Nucleus accumbens (tissue), 56 donors: ENCODE measurements at places on chromosomes 5 and 9.

DNA sequence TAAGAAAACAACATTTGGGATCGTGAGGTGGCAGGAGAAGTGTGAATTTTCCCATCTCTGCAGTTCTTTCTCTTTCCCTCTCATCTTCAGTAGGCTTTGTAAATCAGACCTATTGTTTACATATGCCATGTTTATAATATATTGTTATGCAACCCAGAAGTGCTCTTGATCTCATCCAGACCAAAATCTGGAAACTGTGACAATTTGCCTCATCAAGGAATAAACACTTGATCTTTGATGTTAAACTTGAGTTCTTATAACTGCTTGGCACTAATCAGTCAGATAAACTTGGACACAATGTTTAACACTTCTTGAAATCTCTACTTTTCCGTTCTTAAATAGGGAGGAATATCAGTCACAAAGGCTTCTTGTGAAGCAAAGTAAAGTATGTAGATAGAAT, 384.7 kb downstream of the DMRT2 start:
- DNase-seq, result no peak

- DNase-seq, result no peak
Measured at GRCh38 chr9:122835313-122835731, 6.9 kb upstream of the PDCL start.

- no peak for DNase-seq
Measured at GRCh38 chr9:94818178-94818541, 91.7 kb downstream of the AOPEP start.

DNA sequence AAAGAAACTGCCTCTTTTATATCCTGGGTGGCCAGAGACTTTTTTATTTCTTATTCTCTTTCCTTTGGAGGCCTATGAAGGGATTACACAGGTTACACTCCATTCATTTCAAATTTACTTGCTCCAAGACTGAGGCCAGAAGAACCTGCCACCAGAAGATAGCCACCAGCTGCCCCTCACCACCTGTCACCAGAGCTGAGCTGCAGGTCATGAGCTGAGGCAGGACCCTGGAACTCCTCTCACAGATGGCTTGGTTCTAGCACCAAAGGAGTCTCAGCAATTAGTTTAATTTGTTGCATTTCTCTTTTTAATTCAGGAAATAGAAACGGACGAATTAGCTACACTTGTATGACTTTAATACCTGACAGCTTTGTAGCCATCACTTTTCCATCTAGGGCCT, 313.9 kb downstream of the SPOCK1 start:
- no peak for DNase-seq

GRCh38 chr9:12272471-12273120, 420.6 kb upstream of the TYRP1 start:
- DNase-seq, result no peak

DNA sequence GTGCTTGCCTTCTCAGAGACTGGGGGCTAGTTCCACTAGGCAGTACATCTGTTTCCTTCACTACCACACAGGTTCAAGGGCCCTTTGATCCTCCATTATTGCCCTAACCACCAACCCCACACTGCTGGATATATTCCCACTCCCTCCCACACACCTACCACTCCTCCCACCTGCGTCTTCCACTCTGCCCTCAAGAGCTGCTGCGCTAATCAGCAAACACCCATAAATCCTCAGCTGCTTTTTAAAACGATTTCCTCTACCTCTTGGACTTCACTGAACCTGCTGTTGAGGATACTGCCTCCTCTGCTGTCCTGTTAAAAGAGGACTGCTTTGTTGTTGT, 120.9 kb downstream of the MAPKAP1 start:
- no peak for DNase-seq

DNA sequence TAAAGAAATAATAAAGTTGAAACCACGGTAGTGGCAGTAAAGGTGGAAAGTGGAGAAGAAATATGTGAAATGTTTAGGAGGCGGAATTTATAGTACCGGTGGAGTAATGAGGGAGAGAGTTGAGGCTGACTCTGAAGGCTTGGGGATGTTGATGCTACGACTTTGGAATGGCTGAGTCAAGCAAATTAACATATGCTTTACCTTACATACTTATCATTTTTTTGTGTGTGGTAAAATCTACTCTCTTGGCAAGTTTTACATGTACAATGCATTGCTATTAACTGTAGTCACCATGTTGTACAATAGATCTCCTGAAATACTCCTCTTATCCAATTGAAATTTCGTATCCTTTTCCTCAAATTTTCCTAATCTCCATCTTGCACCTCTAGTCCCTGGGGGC, 179.0 kb downstream of the TAF11L14 start:
- DNase-seq, result no peak

DNA sequence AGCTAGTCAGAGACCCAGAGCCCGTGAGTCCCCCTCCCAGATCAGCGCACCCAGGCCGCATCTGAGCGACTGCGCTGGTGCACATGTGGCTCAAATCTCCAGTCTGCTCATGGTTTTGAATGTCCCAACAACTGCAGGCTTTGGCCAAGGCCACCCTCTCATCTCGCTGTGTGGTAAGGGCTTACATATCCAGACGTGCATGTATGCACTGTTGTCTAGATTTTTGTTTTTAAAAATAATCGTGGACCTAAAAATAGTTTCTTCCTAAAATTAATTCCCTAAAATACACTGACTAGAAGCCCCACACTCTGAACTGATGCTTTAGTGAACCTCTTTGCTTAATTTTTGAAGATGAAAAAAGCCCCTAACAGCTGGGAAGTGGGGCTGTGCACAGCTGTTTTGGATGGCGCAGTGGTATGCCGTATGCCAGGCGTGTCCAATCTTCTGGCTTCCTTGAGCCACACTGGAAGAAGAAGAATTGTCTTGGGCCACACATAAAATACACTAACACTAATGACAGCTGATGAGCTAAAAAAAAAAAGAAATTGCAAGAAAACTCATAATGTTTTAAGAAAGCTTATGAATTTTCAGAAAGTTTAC, 143.0 kb upstream of the LHFPL2 start:
- DNase-seq, result no peak

DNA sequence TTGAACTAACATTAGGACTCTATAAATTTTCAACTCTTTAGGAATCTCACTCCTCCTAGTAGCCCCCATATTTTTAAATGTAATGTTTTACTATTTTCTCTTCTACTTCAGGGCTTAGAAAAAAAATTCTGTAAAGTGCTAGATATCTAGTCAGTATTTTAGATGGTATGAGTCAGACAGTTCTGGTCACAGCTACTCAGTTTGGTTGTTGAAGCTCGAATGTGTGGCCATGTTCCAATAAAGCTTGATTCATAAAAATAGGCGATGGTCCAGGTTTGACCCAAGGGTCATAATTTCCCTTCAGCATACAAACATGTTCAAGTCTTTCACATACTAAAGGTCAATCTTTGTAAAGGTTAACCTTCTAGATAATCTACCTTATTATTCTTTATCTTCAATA, 566.0 kb upstream of the CDH18 start:
- no peak for DNase-seq
